ENCODE measurements at places on chromosomes 3 and 15.

- DNase-seq = no peak
Observed at GRCh38 chr3:127195417-127195816, 2.5 kb downstream of the PRR23E start.

GRCh38 chr15:35603301-35603700 lies 57.3 kb upstream of the DPH6 start:
- no peak for DNase-seq

DNA sequence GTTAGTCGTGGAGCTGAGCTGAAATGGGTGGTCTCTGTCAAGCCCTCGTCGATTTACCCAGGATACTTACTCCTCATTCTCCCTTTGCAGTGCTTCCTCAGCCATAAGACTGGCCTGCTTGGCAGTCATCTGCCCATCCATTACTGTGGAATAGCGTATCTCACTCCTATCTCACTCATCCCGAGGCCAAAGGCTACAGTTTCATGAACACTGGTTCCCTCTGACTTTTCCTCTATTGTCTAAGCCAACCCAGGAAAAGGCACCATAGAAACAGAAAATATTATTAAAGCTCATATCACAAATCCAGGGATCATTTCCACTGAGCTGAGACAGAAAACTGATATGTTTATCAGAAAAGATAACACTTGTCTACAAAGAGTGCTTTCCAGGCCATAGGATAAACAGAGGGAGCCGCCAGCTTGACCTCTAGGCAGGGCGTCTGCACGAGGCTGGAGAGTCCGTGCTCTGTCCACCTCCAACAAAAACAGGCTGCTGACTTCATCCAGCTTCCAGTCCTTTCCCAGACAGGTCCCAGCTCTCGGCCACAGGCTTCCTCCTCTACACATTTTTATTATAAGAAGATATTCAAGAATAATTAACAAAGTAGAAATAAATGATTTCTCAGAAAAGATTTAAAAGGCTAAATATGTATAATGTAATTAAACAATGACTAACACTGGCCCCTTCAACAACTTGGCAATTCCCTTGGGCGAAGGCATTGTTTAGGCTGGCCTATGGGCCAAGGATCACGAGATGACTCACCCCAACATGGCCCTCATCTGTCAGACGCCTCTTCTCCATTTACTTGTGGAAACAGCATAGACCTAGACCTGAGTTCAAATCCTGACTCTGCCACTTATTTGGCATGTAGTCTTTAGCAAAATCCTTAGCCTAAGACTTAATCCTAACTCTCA lies 27.4 kb upstream of the BOC start:
- DNase-seq = no peak

GRCh38 chr3:45980229-45980813 lies 15.3 kb downstream of the FYCO1 start:
- no peak for DNase-seq

DNA sequence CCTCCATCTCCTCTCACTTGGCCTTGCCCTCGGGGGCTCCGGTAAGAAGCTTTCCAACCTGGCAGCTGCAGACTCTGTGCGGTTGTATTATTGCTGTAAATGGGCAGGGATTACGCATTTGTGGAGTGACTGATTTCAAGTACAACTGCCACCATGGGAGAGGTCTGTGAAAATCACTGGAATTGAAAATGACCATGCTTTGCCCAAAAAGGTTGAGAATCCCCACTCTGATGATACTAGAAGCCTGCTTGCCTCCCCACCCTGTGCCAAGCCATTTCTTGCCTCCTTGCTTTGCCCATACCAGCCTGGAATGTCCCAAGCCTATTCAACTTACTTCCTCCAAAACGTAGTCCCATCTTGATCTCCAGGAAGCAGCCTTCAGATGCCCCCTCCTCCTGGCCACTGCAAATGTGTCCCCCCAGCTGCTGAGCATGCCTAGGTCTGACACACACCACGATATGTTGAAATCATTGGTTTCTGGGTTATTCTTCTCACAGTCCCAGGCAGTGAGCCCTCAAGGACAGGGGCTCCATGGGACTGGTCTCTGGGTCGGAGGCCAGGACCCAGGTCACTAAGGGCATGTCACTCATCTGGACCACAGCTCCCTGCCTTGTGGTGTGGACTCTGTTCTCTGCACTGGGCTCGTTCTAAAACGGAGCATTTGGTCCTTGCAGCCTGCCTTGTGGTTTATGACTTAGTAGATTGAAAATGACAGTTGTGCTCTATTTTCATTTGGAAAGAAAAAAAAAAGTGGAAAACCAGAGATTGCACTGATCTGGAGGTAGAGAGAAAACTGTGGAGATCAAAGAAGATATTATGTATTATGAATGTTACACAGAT lies 42.9 kb downstream of the SMAD3 start:
- DNase-seq = no peak

DNA sequence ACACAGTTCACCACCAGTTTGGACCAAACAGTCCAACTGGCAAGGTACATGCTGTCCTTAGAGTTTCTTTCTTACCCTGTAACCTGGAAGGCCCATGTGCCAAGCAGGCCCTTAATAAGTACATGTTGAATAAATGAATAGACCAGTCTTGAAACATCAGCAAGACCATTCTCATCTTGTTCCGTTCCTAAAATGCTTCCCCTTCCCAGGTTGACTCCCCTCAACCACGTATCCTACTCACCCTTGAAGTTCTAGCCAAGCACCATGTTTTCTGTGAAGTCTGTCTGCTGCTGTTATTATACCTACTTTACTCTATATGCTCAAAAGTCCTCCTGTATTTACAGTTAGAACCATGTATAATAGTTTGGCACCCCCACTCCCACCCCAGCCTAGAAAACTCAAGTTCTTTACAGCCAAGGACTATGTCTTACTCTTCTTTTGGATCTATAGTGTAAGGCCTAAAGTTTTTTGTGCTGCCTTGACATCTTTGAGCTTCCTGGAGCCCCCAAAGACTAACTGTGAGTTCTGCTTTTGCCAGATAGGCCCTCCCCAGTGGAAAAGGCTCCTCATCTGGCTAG lies 49.2 kb upstream of the SSR3 start:
- no peak for DNase-seq

GRCh38 chr3:129913618-129914017 lies 20.1 kb upstream of the TMCC1 start:
- DNase-seq = no peak

DNA sequence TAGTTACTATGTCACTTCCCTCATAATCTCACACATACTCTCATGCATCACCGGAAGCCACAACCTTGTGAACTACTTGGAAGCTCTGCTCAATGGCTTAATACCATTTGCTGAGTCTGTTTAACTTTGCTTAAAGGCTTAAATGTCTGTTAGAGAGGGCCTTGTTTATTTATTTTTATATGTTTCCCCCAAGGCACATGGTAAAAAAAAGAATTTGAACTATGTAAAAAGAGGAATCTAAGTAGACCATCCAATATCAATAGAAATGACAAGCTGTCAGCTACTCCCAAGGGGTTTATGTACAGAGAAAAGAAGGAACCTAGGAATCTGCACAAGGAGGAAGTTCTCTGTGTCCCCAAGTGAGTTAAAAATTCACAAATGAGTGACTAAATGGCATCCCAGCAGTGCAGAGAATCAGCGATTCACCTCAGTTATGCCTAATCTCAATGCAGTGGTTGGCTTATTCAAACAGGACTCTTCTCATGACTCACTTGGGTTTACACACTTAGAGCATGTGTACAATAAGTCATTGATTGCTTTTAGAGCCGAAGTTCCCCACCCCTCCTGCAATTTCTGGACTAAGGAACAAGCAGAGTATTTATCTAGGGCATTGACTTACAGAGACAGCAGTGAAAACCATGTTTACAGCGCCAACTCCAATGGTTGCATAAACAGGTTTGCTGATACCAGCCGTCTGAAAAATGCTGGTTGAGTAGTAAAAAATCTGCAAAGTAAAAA lies 24.4 kb downstream of the SLC2A2 start:
- DNase-seq = no peak

- DNase-seq = no peak
Observed at GRCh38 chr3:189813647-189814240, 182.6 kb downstream of the TP63 start.

DNA sequence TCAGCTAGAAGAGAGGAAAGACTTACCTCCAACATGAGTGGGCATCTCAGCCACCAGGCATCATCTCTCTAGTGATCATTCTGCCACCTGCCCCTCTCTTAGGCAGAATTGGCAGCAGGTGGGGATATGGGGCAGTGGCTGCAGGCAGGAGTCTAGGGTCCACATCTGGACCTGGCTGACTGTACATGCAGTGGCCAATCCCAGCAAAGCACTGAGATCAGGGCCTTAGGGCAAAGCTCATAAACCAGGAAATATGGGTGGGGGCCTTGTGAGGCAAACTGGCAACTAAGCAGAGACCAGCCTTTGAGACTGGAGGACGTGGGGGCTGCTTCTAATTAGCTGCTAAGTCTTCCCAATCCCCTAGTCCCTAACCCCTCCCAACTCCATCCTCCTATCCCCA lies 12.9 kb downstream of the POMGNT2 start:
- DNase-seq = peak; percentile 60

DNA sequence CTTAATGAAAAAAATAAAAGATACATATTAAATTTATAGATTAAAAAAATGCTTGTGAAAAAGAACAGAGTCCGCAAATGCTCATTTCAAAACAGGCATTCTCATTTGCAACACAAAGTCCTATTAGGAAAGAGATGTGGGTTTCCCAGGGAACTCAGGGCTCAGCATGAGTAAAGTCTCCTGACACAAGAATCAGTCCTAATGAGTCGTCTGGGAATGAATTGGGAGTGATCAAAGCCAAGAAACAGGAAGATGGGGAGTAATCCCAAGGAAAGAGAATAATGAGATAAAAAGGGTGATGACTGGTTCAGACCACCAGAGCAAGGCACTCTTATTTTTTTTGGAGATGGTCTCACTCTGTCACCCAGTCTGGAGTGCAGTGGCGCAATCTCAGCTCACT lies 443.7 kb downstream of the NR2F2 start:
- DNase-seq = no peak

GRCh38 chr15:39741258-39741657 lies 41.4 kb downstream of the FSIP1 start:
- no peak for DNase-seq

DNA sequence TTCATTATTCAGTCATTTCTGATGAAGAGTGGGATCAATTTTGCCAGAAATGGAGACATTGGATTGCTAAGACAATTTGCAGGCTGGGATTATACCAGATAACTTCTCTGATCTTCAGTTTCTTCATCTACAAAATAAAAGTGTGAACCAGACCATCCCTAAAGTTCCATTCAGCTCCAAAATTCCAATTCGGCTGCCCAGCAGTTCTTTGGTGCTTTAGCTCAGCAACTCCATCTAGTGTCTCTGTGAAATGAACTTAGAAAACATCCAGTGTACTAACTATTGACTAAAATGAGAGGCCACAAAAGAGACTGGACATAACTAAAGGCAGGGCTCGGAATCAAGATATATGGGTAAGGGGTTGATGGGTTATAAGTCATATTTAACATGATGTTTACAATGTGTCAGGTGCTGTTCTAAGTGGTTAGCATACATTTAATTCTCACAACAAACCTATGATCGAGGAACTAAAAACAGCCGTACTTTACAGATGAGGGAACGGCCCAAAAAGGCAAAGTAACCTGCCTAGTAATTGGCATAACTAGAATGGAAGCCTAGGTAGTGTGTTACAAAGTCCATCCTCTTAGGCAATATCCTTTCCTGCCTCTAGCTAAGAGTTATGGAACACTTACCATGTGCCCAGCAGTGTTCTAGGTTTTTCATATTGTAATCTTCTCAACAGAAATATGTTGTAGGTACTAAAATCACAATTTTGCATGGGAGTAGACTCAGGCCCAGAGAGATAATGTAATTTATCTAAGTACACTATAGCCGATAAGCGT lies 17.0 kb downstream of the THAP10 start:
- no peak for DNase-seq

DNA sequence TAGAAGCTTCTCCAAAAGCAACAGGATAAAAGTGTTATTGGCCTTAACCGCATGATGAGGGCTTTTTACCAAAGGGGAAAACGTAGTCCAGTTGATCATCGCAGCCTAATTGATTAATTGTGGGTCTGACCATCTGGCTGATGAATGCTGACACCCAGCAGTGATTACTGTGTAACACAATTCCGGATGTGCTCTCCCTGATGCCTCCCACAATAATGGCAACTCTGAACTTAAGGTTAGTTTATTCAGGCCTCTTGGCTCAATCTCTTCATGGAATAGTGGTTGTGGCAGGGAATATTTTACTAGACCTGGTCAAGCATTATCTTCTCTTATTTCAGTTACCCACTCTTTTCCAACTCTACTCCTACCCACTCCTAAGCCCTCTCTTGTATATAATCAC lies 332.9 kb downstream of the TIGIT start:
- no peak for DNase-seq

- no peak for DNase-seq
Observed at GRCh38 chr15:51505251-51505650, 117.3 kb downstream of the DMXL2 start.

DNA sequence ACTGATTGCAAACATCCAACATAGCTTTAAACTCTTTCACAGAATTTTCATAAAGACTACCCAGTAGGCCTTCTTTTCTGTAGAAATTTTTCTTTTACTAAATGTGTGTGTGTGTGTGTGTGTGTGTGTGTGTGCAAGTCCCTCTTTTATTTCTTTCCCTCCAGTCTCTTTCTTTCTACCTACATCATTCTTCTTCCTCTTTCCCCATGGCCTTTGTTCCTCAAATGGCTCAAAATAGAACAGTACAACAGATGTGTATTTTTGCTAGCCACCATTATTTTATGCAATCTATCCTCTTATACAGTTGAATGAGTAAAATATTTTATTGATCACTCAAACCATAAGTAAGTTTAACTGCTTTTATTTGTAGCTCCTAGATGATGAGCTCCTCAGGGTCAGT lies 76.4 kb downstream of the USF3 start:
- DNase-seq = no peak

DNA sequence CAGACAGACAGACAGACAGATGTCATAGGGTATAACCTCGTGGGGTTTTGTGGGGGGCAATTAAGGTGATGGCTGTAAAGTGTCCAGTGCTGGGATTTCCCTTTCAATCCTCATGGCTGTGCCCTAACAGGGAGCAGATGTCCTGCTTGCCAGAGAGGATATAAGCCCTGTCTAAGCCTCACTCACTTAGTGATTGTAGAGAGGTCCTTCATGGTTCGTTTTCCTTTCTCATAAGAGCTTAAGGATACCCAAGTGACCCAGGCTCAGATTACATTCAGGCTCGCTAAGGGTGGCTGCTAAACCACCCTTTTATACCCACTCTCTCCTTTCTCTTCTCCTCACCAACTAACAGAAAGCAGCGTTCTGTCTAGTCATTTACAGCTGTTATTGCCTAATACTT lies 19.2 kb downstream of the LYSMD2 start:
- peak; percentile 85 for DNase-seq

- DNase-seq = peak; percentile 73
Observed at GRCh38 chr15:88605189-88606069, 15.7 kb upstream of the AEN start.
